ENCODE measurements at places on chromosomes 1 and 21.

- no peak for DNase-seq
Observed at GRCh38 chr1:151723726-151724370, 2.5 kb downstream of the RIIAD1 start.

GRCh38 chr1:38779491-38779890, 80.1 kb downstream of the RRAGC start:
- DNase-seq, result no peak

GRCh38 chr1:79817031-79817560, 810.6 kb upstream of the ADGRL4 start:
- DNase-seq, result no peak

DNA sequence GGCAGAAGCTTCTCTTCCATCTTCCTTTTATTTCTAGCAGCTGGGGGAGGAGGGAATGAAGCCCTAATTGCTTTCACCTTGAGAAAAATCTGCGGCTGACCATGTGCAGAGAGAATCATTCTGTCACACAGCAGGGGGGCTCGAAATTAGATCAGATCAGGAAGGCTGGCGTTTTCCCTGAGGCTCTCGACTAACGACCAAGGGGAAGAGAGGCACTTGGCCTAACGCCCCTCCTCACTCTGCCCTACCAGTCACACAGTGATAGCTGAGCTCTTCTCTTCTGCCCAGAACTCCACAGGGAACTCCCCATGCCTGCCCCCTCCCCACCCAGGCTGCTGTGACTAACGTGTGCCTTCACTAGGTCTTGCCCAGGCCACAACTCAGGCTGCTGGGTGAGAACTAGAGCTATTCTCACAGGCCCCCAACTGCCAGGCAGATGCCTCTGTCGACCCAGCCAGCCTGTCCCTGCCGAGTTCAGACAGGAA, 26.5 kb upstream of the KHDRBS1 start:
- no peak for DNase-seq

- no peak for DNase-seq
Observed at GRCh38 chr1:91801496-91802115, 84.3 kb downstream of the TGFBR3 start.

- no peak for DNase-seq
Observed at GRCh38 chr1:61120246-61120840, 38.0 kb downstream of the NFIA start.

DNA sequence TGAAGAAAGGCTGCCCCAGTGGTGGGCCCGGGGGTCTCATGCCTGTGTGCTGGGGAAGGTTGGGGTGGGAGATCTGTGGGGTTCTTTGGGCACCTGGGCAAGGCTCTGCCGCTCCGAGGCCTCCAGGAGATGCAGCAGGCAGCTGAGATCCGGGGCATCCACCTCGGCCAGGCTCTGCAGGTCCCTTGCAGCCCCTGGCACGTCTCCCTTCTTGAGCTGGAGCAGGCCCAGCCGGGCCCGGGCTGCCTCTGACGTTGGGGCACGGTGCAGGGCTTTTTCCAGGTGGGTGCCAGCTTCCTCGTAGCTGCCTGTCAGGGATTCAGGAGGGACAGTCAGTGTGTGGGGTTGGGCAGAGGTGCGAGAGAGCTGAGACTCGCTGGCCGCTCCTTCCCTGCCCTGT, 11.4 kb upstream of the MMEL1 start:
- DNase-seq, result no peak

GRCh38 chr1:151311589-151312331, 15.5 kb downstream of the PI4KB start:
- DNase-seq, result no peak

- no peak for DNase-seq
Observed at GRCh38 chr1:218498056-218498938, 153.2 kb downstream of the TGFB2 start.

GRCh38 chr1:7534061-7534825, 236.9 kb upstream of the VAMP3 start:
- no peak for DNase-seq

DNA sequence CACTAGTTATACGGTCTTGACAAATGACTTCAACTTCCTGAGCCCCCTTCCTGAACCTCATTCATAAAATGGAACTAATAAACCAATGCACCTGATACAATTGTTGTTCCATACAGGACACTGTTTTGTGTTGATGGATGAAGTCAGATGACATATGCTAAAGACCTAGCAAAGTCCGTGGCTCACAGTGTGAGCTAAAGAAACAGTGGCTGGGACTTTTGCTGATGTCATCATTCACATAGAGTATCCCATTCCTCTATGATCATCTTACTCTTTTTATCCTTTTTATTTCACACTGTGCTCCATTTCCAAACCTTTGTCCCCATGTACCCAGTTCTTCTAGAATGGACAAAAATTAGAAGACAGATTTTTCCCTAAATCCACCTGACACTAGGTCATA, 83.7 kb upstream of the KAZN start:
- DNase-seq, result no peak

DNA sequence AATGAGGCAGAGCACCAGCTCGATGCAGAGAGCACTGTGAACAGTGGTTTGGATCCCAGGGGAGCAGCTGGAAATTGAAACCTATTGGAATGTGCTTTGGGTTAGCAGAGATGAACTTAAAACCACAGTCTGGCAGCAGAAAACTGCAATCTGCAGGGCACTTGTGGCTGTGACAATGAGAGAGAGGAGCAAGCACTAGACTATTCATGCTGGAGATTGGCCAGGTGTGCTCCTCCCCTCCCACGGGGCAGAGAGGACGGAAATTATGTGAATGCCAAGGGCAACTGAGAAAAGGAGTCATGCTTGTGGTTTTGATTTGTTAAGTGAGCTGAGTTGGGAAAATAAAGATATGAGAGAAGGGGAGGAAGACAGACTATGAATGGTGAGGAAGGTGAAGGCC, 38.1 kb downstream of the HSD3B2 start:
- no peak for DNase-seq

- DNase-seq, result no peak
Observed at GRCh38 chr1:38210021-38210894, 163.7 kb upstream of the POU3F1 start.

- no peak for DNase-seq
Observed at GRCh38 chr1:213987422-213987926, 299 bp upstream of the PROX1 start.

DNA sequence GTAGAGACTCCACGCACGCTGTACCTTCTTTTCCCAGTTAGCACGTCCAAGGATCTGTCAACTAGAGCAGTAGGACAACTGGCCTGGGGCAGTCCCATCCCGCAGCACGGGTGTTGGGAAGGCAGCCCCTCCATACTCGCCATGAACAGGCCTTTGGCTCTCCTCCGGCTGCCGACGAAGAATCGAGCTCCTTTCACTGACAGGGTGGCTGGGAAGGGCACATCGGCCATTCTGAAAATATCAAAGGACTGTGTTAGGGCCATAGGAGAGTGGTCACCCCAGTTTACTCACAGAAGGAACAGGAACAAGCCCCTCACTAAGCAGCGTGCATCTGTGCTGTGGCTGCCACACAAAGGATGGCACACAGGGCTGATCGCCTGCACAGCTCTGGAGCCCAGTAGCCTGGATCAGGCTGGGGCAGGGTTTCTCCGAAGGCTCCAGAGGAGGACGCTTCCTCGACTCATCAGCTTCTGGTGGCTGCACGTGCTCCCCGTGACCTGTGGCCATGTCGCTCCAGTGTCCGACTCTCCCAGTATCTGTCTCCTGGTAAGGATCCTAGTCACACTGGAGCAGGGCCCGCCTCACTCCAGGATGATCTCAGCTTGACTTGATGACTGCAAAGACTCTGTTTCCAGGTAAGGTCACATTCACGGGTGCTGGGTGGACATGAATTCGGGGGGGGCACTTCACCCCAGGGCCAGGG, 8.9 kb downstream of the KRTAP10-1 start:
- DNase-seq, result no peak

DNA sequence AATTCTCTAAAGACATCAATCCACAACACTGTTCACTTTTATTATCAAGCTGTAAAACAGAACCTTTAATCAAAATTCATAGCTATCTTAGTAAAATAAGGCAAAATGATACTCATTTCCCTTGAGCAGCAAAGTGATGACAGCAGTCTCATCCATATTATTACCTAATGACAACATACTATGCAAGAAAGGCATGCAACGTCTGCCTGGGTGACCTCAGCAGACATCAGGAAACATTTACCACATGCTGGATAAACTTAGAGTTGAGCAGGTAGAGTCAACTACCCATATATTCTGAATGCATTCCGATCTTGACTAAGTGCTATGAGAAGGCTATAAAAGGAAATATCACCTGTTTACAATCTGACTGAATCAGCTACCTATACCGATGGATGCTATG, 145.1 kb downstream of the SIPA1L2 start:
- no peak for DNase-seq

GRCh38 chr1:119276558-119276957, 92.0 kb upstream of the HAO2 start:
- DNase-seq, result no peak

DNA sequence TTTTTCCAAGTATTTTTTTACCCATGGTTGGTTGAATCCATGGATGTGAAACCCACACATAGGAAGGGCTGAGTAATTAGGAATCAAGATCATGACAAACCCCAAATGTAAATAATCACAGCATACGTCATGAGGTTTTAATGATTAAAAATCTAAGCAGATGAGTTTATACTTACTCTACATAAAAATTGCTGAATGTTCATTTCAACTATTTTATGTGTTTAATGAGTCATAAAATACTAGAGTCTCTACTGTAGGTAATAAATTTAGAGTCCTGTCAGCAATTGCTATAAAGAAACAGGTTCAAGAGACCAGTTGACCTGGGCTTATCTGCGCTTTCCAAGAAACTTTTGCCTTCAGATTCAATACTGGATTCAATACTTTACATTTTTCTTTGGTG, 18.2 kb downstream of the CTH start:
- DNase-seq, result no peak

- no peak for DNase-seq
Observed at GRCh38 chr1:14602136-14602535, 3.7 kb downstream of the KAZN start.

GRCh38 chr1:215147024-215147423, 64.5 kb downstream of the KCNK2 start:
- no peak for DNase-seq

- no peak for DNase-seq
Observed at GRCh38 chr1:158898722-158899121, 32.6 kb upstream of the PYHIN1 start.

- DNase-seq, result no peak
Observed at GRCh38 chr1:46527474-46528296, 23.8 kb downstream of the KNCN start.

GRCh38 chr1:168960595-168960994, 145.9 kb upstream of the ATP1B1 start:
- no peak for DNase-seq

- no peak for DNase-seq
Observed at GRCh38 chr21:39182484-39183271, 573 bp downstream of the PSMG1 start.

GRCh38 chr1:15337656-15338402, 71.9 kb upstream of the EFHD2 start:
- DNase-seq, result no peak

DNA sequence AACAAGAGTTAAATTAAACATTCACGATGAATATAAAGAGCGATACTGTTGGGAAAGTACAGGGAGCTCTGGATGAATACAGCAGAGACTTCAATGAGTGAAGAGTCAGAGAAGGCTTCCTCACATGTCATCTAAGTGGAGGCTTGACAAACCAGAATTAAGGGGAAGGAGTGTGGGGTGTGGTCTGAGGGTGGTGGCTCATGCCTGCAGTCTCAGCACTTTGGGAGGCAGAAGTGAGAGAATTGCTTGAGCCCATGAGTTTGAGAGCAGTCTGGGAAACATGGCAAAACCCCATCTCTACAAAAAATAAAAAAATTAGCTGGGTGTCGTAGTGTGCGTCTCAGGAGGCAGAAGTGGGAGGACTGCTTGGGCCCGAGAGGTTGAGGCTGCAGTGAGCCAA, 8.7 kb downstream of the SDHB start:
- no peak for DNase-seq

DNA sequence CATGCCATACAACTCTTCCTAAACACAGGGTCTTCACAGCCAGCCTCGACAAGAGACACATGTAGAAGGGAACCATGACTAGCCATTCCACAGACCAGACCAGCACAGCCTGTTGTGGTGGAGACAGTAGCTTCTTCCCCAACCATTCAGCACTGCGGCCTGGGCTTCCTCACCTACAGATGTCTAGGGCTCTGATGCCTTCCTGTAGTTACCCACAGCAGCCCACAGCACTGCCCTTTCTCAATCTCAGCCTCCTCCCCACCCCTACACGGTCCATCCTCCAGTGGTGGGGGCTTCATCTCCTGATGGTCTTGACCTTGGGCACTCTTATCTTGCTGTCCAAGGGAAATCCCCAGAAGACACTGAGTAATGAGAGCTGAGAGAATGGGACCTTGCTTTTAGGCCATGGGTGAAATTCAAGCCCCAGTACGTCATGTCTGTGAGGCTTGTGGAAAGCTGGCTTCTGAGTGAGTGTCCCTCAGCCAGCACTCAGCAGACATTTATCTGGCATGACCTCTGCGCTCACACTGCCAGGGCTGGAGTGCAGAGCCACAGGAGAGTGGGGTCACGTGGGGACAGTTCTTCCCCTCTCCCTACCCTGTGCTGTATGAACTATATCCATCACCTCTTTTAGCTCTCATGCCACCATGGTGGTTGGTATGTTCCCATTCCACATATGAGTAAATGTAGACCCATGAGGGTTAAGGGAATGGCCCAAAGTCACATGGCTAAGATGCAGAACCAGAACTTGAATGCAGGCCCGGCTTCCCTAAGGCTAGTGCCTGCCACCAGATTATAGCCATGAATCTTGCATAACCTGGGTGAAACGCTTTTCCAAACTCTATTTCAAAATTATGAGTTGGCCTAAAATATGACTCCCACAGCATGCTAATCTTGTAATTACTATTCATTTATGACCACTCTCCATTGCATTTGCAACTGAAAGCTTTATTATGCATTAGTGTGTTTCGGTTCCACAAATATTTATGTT, 104.7 kb downstream of the HIVEP3 start:
- no peak for DNase-seq

GRCh38 chr1:9389968-9390367, 97.3 kb downstream of the SPSB1 start:
- no peak for DNase-seq

GRCh38 chr1:33866281-33866680, 2.4 kb downstream of the HMGB4 start:
- DNase-seq, result no peak

- no peak for DNase-seq
Observed at GRCh38 chr1:94235189-94236012, 2.0 kb downstream of the ARHGAP29 start.

GRCh38 chr1:245124644-245125043, 30.1 kb upstream of the KIF26B start:
- DNase-seq, result no peak

- DNase-seq, result no peak
Observed at GRCh38 chr1:226349801-226350518, 41.0 kb upstream of the LIN9 start.

DNA sequence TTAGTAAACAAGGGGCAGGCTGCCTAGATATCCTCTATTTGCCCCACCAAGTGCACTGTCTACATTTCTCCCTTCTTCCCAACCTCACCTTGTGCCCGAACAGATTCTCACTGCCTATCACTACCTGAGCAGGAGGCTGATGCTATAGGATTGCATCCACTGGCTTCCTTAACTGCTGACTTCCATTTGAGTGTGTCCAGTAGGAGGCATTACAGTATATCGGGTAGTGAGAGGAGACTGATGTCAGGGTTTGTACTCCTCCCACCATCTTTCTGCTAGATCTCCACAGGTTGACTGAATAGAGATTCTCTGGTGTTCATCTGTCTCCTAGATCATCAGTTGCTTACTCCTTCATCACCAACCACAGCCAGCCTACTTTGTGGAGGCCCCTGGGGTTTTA, 796.3 kb downstream of the LRRIQ3 start:
- DNase-seq, result no peak

GRCh38 chr1:54850069-54850730, 36.8 kb downstream of the DHCR24 start:
- no peak for DNase-seq

- no peak for DNase-seq
Observed at GRCh38 chr21:14995695-14996490, 68.9 kb downstream of the NRIP1 start.
